ENCODE measurements at places on chromosomes 4 and X.

GRCh38 chrX:12975991-12976558 lies 1.2 kb downstream of the TMSB4X start:
- DNase-seq: no peak

- no peak for DNase-seq
These were observed 26.0 kb downstream of the FHDC1 start for GRCh38 chr4:152962150-152962549.

GRCh38 chr4:170305627-170306026 lies 215.9 kb upstream of the AADAT start:
- DNase-seq: no peak

- DNase-seq: no peak
These were observed 4.7 kb downstream of the THAP9 start for GRCh38 chr4:82905205-82905604.

DNA sequence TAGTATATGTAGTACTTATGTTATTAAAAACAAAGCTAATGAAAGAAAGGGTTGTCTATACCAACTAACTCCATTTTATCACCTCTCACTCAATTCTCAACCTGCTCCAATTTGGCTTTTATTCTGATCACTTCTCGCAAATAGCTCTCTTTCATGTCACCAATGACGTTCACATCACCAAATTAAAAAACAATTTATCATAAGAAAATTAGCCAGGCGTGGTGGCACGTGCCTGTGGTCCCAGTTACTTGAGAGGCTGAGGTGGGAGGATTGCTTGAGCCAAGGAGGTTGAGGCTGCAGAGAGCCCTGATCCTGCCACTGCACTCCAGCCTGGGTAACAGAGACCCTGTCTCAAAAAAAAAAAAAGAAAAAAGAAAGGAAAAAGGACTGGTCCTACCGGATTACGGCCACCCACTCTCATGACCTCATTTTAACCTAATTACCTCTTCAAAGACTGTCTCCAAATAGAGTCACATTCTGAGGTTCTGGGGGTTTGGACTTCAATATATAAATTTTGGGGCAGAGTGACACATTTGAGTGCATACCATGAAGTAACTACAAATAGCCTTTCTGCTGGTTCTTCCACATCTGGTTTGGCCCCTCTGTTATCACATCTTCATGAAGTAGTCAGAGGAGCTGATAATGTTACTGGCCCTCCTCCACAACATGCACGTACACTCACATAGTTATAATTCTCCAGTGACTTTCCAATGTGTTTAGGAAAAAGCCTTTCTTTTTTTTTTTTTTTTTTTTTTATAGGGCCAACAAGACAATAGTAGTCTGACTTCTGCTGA lies 15.8 kb upstream of the RBMX start:
- DNase-seq: no peak

DNA sequence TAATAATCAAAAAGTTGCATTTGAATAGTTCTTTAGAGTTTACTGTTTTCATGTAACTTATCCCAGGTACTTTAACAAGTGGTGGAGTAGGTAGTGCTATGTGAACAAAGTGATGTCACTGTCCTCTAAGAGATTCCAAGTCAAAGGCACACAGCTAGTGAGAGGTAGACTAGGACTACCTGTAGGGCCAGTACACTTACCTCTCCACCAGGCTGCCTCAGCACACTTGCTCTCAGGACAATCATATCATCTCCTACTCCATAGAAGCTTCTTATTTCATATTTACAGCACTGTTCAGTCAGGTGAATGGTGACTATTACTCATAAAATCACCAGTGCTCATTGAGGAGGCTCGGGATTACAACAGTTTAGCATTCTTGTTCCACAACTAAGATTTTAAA lies 173.0 kb upstream of the EMCN start:
- DNase-seq: no peak

- DNase-seq: no peak
These were observed 239.5 kb downstream of the KCNIP4 start for GRCh38 chr4:21709031-21709430.

GRCh38 chr4:184169225-184169867 lies 48.3 kb downstream of the ENPP6 start:
- no peak for DNase-seq

GRCh38 chr4:87006676-87007527 lies 72.1 kb downstream of the AFF1 start:
- DNase-seq: no peak

- no peak for DNase-seq
These were observed 88.6 kb downstream of the MAML3 start for GRCh38 chr4:140065393-140065792.

DNA sequence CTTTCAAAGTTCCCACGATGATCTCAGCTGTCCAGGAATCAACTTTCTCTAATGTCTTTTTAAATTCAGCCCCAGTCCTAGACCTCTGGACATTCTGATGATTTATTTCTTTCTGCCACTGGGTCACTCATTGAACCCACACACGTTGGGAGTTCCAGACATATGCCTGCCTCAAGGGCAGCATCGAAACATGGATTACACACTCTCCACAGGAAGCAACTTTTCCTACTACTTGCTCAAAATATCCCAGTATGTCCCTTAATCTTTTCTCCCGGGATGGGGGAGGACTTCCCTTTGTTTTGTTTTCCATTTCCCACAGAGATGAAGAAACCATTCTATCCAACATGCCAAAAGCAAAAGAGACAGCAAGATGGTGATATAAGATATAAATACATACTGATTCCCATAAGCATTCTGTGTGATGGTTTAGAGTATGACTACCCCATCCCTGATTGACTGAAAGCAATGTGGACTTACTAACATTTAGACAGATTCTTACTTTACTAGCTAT lies 79.8 kb upstream of the PPARGC1A start:
- no peak for DNase-seq

DNA sequence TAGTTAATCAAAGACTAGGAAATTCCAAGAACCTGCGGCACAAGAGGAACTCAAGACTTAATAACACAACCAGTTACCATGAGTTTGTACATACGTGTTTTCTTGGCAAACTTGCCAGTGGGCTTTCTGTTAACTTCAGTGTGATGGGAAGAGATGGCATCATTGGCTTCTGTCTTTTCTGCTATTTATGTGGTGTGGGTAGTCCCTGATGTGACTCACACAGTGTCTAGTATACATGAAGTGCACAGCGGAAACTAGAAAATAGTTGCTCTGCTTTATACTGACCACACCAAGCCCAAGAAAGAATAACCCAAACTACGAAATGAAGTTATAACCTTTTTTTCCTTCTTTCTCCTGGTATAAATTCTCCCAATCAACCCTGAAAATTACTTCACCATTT lies 24.5 kb downstream of the DAPP1 start:
- DNase-seq: no peak

- DNase-seq: no peak
These were observed 19.3 kb upstream of the GUCY2F start for GRCh38 chrX:109501176-109501575.

- no peak for DNase-seq
These were observed 354.1 kb downstream of the CAMK2D start for GRCh38 chr4:113407409-113407808.

- DNase-seq: no peak
These were observed 22.7 kb upstream of the PGRMC2 start for GRCh38 chr4:128310266-128310697.

GRCh38 chr4:163109967-163110366 lies 56.7 kb downstream of the NAF1 start:
- no peak for DNase-seq

DNA sequence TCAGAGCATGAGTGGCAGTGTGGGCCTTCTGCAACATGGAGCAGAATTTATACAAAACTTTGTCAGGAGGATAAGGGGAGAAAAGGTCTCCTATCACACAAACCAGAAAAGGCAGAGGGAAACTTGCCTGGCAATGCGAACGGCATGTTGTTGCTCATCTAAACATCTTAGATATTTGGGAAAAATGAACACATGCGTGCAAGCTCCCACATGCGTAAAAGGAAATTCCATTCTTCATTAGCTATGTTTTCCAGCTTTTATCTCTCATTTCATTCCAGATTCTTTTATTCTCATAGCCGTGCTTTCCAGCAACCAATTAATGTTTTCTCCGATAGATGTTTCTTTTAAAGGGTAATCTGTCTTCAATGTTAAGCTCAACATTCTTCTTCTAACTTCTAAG lies 31.3 kb upstream of the GBA3 start:
- DNase-seq: no peak

DNA sequence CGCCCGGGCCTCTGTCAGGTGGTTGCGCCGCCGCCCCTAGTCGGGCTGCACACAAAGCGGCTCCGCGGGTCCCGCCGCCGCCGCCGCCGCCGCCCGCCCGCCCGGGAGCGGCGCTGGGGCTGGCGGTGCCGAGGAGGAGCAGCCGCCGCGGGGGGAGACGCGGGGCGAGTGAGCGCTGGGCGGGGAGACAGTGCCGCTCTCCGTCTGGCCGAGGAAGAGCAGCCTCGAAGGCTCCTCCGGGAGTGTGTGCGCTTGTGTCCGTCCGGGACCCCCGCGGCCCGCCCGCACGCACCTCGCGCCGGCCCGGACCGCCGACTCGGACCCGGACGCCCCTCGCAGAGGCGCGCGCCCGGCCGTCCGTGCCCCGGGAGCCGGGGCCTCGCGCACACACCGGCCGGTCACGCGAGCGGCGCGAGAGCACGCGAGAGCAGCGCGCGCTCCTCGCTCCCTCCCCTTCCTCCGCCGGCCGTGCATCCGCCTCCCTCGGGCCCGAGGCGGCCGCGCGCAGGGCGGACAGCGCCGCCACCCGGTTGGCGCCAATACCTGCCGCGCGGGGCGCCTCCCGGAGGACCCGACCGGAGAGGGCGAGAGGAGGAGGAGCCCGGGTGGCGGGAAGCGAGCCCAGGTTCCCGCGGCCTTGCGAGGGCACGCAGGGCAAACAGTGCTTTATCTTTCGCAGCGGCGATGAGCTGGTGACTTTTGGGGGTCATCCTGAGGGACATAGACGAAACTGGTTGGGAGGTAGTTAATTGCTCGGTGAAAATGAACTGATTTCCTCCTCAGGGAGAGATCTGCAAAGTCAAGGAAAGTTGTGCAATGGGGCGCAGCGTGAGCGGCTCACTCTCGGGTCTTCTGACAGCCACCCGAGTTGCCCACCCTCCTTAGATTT lies at the start of gene PDS5A:
Gene PDS5A, minus strand, starts transcription at position 423 of the 889 bp plus-strand sequence. CDS start 1,334 bp downstream, outside the sequence.
- DNase-seq: no peak

DNA sequence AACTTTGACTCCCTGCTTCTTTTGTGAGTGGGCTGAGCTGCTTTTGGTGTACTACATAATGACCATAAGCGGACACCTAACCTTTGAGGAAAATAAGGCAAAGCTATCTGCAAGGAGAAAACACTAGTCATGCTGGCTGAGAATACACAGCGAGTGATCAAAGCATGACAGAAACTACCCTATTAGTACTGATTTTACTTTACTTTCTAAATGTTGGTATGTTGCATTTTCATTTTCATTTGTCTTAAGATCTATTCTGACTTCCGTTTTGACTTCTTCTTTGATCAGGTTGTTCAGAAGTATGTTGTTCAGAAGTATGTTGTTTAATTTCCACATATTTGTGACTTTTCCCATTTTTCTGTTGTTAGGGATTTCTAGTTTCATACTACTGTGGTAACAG lies 361.1 kb downstream of the TRAM1L1 start:
- DNase-seq: no peak

GRCh38 chr4:150078579-150079080 lies 385 bp downstream of the DCLK2 start:
- no peak for DNase-seq
